ENCODE measurements at places on chromosomes 4 and X.

- no peak for DNase-seq
Measured at GRCh38 chr4:138688408-138689085, 327.0 kb upstream of the NOCT start.

GRCh38 chr4:5470318-5471198, 237.8 kb downstream of the EVC2 start:
- DNase-seq, result no peak

DNA sequence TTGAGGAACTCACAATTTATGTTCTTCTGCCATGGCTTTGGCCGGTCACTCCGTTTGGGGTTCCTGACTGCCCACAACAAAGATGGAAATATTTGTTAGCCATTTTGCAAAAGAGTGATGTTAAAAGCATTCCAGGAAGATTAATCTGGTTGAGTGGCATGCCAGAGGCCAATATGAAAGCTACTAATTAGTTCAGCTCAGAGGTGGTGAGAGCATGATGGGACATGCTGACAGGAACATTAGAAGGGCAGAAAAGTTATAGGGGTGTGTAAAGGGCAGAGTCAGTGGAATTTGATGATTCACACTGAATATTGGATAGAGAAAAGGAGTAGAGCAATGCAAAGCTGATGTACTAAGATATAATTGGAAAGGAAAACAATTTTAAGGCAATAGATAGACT, 94.4 kb downstream of the TLL1 start:
- no peak for DNase-seq

DNA sequence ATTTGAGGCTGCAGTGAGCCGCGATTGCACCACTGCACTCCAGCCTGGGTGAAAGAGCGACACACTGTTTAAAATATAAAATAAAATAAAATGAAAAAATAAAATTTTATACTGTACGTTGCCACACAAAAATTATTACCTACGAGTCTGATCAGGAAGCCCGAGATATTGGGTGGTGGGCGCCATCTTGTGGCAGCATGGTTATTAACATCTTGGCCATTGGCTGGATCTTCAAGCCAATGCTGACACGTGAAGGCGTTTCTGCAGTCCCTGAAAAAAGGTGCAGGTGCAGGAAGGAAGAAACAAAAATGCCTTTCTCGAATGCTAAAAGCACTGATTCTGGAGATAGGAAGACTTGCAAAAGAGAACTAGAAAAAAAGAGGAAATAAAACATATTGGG, 4.9 kb upstream of the TLR8 start:
- DNase-seq, result peak; percentile 30

GRCh38 chr4:185322803-185323202, 72.9 kb downstream of the LRP2BP start:
- DNase-seq, result no peak

DNA sequence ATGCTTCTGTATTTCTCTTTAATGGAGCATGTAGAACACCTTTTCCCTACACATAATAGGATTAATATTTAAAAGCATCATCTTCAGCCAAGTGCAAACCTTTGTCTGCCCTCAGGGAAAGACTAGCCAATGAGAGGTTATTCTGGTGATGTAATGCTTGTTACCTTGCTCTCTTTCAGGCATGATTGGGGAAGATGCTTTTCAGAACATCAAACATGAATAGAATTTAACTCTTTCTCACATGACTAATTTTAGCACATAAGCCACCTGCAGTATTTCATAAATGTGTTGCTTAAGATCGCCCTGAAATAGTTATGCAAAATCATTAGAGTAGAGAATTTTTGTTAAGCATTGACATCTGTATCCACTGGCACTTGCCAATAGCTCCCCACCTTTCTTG, 10.7 kb upstream of the EPGN start:
- DNase-seq, result no peak

GRCh38 chr4:111641813-111642579, 503.3 kb upstream of the FAM241A start:
- no peak for DNase-seq

DNA sequence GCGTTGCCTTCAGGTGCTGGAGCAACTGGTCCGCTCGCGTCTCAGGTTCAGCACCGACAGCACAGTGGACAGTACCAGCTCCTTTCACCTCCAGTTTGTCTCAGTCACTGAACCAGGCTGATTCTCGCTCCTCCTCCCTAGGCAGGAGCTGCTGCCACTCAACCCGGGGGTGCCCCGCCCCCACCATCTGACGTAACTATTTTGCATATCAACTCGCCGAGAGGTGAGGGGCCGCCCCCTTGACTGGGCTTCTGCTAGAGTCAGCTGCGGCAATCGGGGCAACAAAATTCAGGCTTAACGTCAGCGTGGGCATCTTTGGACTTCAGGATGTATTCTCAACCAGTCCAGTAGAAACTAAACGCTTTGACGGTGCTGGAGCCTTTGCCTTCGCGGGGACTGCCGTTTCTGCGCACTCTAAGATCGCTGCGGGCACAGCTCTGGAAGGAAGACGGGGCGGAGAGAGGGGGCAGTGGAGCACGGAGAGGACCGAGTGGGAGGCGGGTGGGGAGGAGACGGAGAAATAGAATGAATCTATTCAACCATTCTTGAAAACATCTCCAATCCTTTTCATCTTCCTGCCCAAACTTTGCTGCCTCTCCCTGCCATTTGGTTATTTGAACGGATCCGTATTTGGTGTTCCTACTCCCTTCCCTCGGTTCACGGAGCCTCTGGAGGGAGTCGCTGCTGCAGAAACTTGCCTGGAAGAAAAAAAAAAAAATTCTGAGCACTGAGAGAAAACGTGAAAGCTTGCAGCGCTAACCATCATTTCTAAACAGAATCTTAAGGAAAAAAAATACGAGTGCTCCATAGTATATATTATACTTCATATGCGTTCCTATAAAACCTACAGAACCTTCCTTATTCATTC, at the start of gene FSTL5:
FSTL5 (minus strand) TSS at position 109 of the 868 bp plus-strand sequence. CDS start 52,604 bp downstream, outside the sequence.
- no peak for DNase-seq

DNA sequence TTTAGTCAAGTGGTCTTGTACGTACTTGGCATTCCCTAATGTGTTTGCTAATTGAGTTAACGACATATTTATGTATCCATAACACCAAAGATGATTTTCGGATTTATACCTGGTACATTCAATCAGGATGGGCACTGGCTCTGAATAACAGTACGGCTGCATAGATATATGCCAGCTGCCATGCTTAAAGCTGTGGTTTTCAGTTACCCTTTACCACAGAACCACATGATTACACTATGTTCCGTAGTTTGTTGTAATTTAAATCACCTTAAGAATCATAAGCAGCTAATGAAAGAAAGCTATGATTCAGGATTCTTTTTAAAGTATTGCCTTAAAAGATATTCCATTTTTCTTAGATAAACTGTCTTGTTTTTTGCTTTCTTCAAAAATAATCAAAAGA, 53.6 kb downstream of the FIP1L1 start:
- no peak for DNase-seq

- no peak for DNase-seq
Measured at GRCh38 chr4:184265546-184266351, 48.1 kb upstream of the ENPP6 start.

GRCh38 chrX:73987166-73987565, 316.8 kb upstream of the ZCCHC13 start:
- DNase-seq, result no peak

DNA sequence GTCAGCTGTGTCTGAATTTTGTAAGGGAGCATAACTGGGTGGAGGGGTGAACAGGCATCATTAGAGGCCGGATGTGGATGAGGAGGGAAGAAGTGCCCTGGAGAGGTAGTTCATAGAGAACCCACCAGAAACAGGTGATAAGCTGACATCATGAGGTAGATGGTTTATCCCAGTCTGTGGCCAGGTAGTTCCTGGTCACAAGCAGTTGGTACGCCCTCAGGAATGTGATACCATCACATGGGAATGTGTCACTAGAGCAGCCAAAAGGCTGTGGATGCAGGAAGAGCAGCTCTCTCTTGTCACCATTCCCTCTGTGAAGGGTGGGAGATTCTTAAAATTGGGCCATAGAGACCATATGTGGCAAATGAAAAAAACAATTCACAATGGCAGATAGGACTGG, 21.9 kb downstream of the MSN start:
- DNase-seq, result no peak

DNA sequence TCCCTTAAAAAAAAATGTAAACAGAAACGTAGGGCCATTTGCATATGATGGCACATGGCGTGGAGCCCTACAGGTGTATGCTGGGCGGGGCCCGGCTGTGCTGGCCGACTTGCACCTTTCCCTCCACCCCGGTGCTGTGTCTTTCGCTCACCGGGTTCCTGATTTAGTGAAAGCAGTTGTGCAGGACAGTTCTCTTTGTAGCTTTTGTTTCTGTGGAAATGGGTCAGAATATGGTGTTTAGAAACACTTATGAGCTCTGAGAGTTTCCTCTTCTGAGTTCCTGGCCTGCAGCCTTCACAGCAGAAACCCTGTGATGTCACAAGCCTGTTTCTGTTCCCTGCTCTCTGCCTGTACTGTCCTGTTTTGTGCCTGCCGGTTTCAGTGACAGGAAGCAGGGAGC, 22.5 kb upstream of the MSANTD1 start:
- DNase-seq, result no peak

DNA sequence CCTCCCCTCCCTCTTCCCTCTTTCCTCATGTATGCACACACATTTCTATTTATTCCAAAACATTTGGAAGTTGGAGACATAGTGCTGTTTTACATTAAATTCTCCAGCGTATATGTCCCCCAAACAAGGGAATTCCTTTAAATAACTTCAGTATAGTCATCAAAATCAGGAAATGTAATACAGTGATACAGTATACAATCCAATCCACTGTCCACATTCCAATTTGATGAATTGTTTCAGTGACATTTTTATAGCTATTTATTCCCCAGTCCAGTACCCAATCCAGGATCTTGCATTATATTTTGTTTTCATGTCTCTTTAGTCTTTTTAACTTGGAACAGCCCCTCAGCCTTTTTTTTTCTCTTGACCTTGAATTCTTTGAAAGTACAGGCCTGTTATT, 233.0 kb downstream of the DKK2 start:
- no peak for DNase-seq

- no peak for DNase-seq
Measured at GRCh38 chr4:83362492-83363329, 28.1 kb upstream of the HPSE start.

GRCh38 chr4:153142700-153143438, 61.4 kb upstream of the TRIM2 start:
- peak; percentile 22 for DNase-seq

DNA sequence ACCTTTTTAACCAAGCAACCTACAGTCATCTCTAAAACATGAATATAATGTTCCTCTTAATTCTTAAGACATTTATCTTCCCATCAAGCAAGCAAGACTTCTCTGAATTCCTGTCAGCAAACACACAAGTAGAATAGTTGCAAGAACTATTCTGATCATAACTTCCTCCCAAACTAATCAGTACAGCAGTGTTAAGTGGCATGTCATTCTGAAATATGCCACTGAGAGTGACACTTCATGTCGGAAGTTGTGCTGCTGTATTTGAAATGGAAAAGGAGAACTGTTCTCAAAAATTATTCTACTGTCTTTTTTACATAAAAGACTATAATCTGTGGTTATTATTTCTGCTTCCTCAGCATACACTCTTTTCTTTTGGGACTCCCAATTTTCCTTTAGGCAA, 546.6 kb downstream of the PCDH18 start:
- no peak for DNase-seq

DNA sequence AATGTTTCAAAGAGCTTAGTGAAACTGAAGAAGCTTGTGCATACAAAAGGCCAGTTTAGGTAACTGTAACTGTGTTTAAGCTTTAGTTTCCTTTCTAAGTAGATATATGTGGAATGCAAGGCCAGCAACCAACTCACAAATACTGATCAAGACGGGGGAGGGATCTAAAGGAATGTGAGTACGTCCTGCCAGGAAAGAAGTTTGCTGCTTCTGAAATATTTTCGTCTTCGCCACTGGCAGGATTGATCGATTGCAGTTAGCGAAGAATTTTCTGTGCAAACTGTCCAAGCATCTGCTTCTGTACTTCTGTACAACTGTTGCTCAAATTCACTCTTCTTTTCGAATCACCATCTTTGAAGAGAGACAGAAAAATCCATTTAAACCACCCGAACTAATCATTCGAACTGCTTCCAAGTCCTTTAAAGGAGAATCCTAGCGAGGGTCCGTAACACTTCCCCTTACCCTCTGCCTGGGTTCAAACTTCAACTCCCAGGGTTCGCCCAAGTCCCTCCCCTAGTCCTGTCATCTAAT, 373 bp upstream of the INTS6L start:
- no peak for DNase-seq

DNA sequence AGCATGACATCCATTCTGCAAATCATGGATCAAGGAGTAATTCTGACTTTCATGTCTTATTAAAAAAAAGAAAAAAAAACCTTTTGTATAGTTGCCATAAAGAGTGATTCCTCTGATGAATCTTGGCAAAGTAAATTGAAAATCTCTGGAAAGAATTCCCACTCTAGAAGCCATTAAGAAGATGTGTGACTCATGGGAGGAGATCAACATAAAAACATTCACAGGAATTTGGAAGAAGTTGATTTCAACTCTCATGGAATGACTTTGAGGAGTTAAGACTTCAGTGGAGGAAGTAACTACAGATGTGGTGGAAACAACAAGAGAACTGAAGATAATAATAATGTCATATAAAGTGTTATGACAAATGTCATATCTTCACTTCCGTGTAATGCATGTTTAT, 204.2 kb downstream of the PABPC4L start:
- DNase-seq, result no peak

GRCh38 chr4:600166-600565, 24.1 kb upstream of the TMEM271 start:
- DNase-seq, result no peak

DNA sequence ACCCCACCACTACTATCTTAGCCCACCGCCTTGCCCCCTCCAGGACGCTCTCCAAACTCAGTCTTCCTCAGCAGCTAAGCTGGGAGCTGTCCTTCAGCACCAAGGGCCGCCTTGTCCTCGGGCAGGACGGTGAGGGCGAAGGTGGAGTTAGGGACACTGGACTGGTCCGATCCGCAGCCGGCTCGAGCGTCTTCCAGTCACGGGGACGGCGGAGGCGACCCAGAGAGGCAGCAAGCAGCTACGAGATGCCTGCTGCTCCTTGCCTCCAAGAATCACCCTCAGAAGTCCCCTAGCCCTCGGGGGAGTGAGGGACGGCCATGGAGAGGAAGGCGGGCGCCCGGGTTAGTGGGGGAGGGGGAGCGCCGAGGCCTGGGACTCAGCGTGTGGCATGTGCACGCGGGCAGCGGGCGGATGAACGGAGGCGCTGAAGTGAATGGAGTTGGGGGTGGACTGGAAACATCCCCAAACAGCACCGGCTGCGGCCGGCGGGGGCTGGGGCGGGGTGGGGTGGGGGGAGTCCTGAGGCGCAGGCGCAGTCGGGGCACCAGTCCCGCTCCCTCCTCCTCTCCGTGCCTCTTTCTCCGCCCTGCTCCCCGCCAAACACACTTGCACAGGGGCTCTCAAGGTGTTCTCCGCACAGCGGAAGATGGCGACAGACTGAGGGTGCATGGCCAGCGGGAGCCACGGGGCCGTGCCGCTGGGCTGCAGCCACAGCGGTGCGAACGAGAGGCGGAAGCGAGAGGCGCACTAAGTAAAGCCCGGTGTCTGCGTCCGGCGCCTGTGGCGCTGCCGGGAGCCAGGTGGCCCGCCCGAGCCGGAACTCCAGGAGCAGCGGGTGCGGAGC, at the start of gene NALF2:
NALF2 (plus strand) TSS at position 545 of the 844 bp plus-strand sequence. CDS start 957 bp downstream, outside the sequence.
- DNase-seq, result no peak

All from activated T-helper 1 cell treated with anti-CD3 and anti-CD28 coated beads, Interleukin-2, amount 50 U/mL, for 16 hours (primary cell).